ENCODE measurements at places on chromosomes 12 and 14. TPM values are rescaled to one million over a fixed set of nuclear protein-coding genes. Genes with fewer than 3 reads are reported as not detected.

KRT6C gene
- not detected for total RNA-seq

CLEC4A gene
- total RNA-seq, result not detected

FAM186B gene
- total RNA-seq, result 0.16 TPM

NELL2 gene
- 0.06 TPM for total RNA-seq

RIPK3 gene
- total RNA-seq, result not detected

ETFBKMT gene
- total RNA-seq, result 0.75 TPM

CLEC4E gene
- 0.59 TPM for total RNA-seq

SRRM4 gene
- total RNA-seq, result not detected

LIN7A gene
- total RNA-seq, result 0.14 TPM

PPP4R3A gene
- total RNA-seq, result 75.2 TPM

SLC25A47 gene
- total RNA-seq, result not detected

TRPV4 gene
- total RNA-seq, result 0.09 TPM

GALNT8 gene
- total RNA-seq, result not detected

ARPC3 gene
- 773 TPM for total RNA-seq

VSIG10 gene
- total RNA-seq, result 18.1 TPM

CD69 gene
- total RNA-seq, result 0.16 TPM

TPPP2 gene
- total RNA-seq, result not detected

SLC6A12 gene
- 0.72 TPM for total RNA-seq

ATN1 gene
- total RNA-seq, result 73.9 TPM

MGP gene
- not detected for total RNA-seq

PLD4 gene
- total RNA-seq, result 0.10 TPM

CLEC4D gene
- not detected for total RNA-seq

CAPS2 gene
- total RNA-seq, result 0.38 TPM

PTPRB gene
- 0.75 TPM for total RNA-seq

HOXC5 gene
- 1.3 TPM for total RNA-seq

TAS2R43 gene
- not detected for total RNA-seq

GPR162 gene
- total RNA-seq, result 1.1 TPM

CKAP4 gene
- total RNA-seq, result 74.6 TPM

ACOT6 gene
- total RNA-seq, result not detected

TSPAN19 gene
- total RNA-seq, result not detected

FITM1 gene
- not detected for total RNA-seq

SLC4A8 gene
- total RNA-seq, result 0.74 TPM

TOGARAM1 gene
- 9.9 TPM for total RNA-seq

IL31 gene
- not detected for total RNA-seq

PLEKHG7 gene
- not detected for total RNA-seq

MMP19 gene
- total RNA-seq, result 0.49 TPM

LUM gene
- not detected for total RNA-seq

MYH6 gene
- 0.03 TPM for total RNA-seq

SERPINA9 gene
- total RNA-seq, result not detected

GPRC5D gene
- total RNA-seq, result 0.22 TPM

AKAP5 gene
- 0.30 TPM for total RNA-seq

C12orf60 gene
- 2.4 TPM for total RNA-seq

ARHGAP9 gene
- 0.94 TPM for total RNA-seq

KRT85 gene
- total RNA-seq, result not detected

KLHL33 gene
- not detected for total RNA-seq

B4GALNT3 gene
- 0.56 TPM for total RNA-seq

SERPINA12 gene
- not detected for total RNA-seq

TMCC3 gene
- total RNA-seq, result 1.1 TPM

ARMH4 gene
- total RNA-seq, result 0.49 TPM

BATF gene
- not detected for total RNA-seq

HOXC9 gene
- 15.9 TPM for total RNA-seq

C12orf75 gene
- total RNA-seq, result 140 TPM

PPFIA2 gene
- not detected for total RNA-seq

RPL10L gene
- total RNA-seq, result not detected

GNPNAT1 gene
- 55.9 TPM for total RNA-seq

PROX2 gene
- not detected for total RNA-seq

RNF212B gene
- not detected for total RNA-seq

MDP1 gene
- total RNA-seq, result 30.7 TPM

IL25 gene
- not detected for total RNA-seq

All from A549 treated with GW870086 at 1 μM for 4 hours (cell line).